Hematopoietic multipotent progenitor cell (in vitro differentiated cells): ENCODE measurements at places on chromosomes 3 and 15. TPM values are rescaled to one million over a fixed set of nuclear protein-coding genes. Genes with fewer than 3 reads are reported as not detected.

Gene IL17RD
- 0.27 TPM for total RNA-seq

Gene ATP13A5
- total RNA-seq = not detected

Gene SEMA6D
- under 0.01 TPM for total RNA-seq

Gene TMEM158
- under 0.01 TPM for total RNA-seq

Gene CIDEC
- total RNA-seq = under 0.01 TPM

Gene MLF1
- 2.4 TPM for total RNA-seq

Gene FAIM
- 5.1 TPM for total RNA-seq

Gene TFRC
- total RNA-seq = 141 TPM

Gene GOLGA8T
- total RNA-seq = not detected

Gene ACOX2
- 5.7 TPM for total RNA-seq

Gene ANKUB1
- not detected for total RNA-seq

Gene CAND2
- 3.0 TPM for total RNA-seq

Gene MPI
- total RNA-seq = 77.3 TPM

Gene AP3B2
- total RNA-seq = 0.54 TPM

Gene KLHDC8B
- 27.5 TPM for total RNA-seq

Gene ARNT2
- total RNA-seq = 0.54 TPM

Gene C3orf20
- under 0.01 TPM for total RNA-seq

Gene C3orf22
- not detected for total RNA-seq

Gene CHRNB4
- total RNA-seq = 0.27 TPM

- peak; percentile 66 for DNase-seq
Measured at GRCh38 chr15:101256757-101257156, 4.9 kb upstream of the CHSY1 start.

- DNase-seq = no peak
Measured at GRCh38 chr3:9036404-9037131, 73.3 kb upstream of the RAD18 start.

- no peak for DNase-seq
Measured at GRCh38 chr3:141336672-141337522, 31.4 kb upstream of the ZBTB38 start.

DNA sequence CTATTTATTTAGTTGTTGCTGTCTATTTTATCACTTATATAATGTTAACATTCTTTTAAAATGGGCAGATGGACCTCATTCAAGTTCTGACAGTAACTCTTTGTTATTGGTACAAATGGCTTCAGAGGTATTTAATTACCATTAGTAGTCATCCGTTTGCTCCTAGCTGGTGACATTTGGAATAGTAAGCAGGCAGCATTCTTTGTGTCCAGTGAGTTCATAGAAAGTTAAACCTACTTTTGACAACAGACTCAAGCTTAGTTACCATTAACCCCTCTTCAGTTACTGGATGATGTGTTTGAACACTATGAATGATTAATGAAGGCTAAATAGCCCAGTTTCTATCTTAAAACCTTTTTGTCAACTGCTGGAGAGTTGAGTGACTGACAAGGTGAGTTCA lies 500.7 kb upstream of the ATP11B start:
- no peak for DNase-seq

DNA sequence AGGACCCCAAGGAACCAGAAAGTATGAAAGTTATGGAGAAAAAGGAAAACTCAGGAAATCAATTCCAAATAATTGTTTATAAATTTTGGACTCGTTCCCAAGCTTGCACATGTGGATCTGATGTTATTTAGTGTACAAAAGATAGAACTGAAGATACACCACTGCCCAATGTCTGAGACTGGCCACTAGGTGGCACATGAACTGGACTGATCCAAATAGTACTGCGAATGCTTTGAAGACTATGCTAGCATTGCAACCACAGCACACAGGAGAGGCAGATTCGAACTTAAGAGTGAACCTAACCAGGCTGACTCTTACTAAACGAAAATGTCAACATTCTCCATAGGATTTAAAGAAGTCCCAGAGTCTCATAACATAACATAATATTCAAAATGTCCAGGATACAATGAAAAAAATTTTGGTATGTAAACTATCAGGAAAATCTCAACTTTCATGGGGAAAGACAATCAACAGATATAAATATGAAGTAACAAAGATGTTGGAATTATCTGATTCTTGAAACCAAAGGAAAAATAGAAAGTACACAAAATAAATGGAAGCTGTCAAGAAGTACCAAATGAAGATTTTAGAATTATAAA lies 596.7 kb downstream of the FGF12 start:
- no peak for DNase-seq

GRCh38 chr3:39104961-39105686 lies 2.3 kb downstream of the GORASP1 start:
- DNase-seq = no peak

- no peak for DNase-seq
Measured at GRCh38 chr3:69419276-69419675, 33.4 kb upstream of the FRMD4B start.

DNA sequence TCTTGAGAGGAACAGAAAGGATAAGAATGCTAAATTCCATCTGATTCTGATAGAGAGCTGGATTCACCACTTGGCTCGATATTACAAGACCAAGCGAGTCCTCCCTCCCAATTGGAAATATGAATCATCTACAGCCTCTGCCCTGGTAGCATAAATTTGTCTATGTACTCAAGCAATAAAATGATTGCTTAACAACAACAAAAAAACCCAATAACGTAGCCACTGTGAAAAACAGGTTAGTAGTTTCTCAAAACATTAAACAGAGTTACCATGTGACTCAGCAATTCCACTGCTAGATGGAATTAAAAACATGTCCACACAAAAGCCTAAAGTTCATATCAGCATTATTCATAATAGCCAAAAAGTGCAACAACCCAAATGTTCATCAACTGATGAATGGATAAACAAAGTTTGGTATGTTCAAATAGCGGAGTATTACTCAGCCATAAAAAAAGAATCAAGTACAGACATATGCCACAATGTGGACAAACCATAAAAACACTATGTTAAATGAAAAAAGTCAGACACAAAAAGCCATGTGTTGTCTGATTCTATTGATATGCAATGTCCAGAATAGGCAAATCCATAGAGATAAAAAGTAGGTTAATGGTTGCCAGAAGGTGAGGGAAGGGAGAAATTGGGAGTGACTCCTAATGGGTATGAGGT lies 16.8 kb downstream of the BCL2L10 start:
- DNase-seq = peak; percentile 35

DNA sequence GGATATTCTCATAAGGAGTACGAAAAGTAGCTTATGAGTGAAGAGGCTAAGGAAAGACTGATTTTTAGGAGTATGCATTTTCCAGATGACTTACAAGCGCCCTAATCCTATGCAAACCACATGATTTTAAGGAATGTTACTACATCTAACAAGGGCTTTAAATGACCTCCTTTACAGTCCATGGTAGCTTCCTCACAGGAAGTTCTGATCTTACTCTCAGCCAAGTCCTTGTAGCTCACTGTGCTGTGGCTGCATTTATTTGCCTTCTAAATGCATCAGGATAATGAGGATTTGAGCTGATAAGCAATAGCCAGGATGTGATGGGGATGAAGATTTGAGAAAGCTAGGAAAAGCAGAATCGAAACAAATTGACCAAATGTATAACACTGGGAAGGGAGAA lies 896.0 kb downstream of the MCTP2 start:
- no peak for DNase-seq

DNA sequence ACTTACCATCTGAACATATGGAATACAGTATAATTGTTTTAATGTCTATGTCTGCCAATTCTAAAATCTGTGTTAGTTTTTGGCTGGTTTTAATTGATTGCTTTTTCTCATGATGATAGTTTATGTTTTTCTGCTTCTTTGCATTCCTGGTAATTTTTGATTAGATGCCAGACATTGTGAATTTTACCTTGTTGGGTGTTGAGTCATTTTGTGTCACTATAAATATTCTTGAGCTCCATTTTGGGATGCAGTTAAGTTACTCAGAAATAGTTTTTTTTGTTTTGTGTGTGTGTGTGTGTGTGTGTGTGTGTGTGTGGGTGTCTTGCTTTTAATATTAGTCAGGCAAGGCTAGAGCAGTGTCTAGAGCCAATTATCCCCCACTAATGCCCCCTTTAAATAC lies 818.8 kb upstream of the NR2F2 start:
- no peak for DNase-seq

- DNase-seq = no peak
Measured at GRCh38 chr3:159978353-159978752, 10.3 kb upstream of the IL12A start.

DNA sequence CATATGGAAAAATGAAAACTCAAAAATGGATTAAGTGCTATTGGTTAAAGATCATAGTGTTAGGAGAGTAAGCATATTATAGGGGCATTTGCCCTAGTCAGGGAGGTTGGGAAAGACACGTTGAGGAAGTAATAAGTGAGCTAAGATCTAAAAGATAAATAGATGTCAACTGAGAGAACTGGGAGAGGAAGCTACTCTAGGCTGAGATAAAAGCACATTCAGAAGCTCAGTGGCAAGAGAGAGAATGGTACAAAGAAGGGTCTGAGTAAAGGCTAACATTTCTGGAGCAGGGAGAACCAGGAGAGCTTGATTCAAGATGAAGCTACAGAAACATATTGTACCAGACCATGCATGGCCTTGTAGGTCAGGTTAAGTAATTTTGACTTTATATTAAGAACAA lies 63.9 kb downstream of the TRPC1 start:
- no peak for DNase-seq

- DNase-seq = no peak
Measured at GRCh38 chr3:59107856-59108815, 58.3 kb upstream of the CFAP20DC start.

DNA sequence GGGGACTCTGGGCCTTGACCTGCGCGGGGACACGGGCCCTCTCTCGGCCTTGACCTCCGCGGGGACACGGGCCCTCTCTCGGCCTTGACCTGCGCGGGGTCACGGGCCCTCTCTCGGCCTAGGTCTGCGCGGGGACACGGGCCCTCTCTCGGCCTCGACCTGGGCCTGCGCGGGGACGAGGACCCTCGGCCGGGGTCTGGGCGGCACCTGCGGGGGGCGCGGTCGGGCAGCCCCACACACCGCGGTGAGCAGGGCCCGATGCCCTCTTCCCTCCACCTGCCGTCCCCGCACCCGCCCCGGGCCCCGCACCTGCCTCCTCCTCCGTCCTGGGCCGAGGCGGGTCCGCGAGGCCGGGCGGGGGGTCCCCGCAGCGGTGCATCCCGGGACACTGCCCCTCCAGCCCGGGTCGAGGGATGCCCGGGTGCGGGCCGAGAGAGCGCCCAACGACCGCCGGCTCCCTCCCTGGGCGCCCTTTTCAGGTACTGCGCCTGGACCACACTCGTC lies 15.6 kb upstream of the CERS3 start:
- DNase-seq = no peak
